ENCODE measurements at places on chromosomes 2 and 18.

GRCh38 chr2:18396329-18397010, 164.0 kb downstream of the RDH14 start:
- DNase-seq: no peak

DNA sequence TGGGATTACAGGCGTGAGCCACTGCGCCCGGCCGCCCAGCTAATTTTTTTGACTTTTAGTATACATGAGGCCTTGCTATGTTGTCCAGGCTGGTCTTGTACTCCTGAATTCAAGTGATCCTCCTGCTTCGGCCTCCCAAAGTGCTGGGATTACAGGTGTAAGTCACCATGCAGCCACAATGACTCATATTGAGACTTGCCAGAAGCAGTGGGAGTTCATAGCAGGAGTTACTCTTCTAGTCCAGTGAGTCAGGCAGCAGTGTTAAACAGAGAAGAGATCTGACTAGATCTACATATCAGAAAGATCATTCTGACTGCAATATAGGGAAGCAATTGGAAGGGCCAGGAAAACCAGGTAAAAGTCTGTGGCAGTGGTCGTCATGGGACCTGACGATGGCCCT, 1.5 kb upstream of the FLACC1 start:
- DNase-seq: no peak

DNA sequence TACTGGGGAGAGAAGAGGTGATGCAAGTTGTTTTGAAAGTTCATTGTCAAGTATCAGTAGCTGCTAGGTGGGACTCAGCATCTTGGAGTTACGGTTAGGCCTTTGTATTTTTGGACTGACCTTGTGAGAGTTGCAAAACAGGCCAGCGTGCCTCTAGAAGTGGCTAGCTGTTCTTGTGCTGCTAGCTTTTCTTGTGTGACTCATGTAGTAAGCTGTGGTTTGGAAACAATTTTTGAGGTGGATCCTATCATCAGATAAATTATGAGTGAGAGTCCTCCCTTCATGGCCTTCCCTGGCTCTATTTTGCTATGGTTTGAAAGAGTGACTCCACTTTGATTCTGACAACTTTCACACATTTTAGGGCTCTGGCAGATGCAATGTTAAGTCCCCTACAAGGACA, 409.2 kb upstream of the HS6ST1 start:
- no peak for DNase-seq

GRCh38 chr2:240814946-240815760, 4.9 kb downstream of the KIF1A start:
- no peak for DNase-seq

Data from CD4-positive, alpha-beta T cell treated with Interleukin-17A for 1 hour (primary cell).